ENCODE measurements at places on chromosomes 2 and 18.

DNA sequence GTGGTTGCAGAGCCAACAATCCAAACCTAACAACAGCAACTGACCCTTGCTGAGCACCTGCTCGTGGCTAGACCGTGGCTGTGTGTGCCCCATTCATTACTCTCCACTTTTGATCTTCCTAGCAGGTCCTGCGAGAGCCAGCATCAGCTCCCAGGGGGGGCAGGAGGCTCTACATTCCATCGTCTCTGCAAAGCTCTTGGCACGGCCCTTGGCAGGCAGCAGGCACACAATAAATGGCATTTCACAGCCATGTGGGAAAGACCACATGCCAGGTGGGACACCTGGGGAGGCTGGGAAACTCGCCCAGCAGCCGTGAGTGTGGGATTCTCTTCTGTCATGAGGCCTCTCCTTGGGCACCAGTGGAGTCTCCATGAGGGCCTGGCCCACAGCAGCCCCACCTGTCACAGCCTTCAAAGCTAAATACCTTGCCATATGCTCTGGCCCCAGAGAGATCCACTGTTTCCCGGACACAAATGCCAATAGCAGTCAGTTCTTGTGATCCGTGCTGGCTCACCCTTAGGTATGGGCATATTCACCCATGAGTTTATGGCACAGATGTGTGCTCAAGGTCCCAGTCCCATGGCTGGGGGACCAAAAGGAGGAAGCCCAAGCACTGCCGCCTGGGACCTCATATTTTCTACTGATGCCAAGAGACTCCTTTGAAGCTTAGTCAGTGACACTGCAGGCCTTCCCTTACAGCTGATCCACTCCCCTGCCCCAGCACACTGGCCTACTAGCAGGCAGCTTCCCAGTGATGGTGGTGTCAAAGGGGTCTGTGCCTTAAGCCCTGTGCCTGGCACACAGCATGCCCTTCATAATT lies 6.8 kb upstream of the TEX51 start:
- no peak for DNase-seq

DNA sequence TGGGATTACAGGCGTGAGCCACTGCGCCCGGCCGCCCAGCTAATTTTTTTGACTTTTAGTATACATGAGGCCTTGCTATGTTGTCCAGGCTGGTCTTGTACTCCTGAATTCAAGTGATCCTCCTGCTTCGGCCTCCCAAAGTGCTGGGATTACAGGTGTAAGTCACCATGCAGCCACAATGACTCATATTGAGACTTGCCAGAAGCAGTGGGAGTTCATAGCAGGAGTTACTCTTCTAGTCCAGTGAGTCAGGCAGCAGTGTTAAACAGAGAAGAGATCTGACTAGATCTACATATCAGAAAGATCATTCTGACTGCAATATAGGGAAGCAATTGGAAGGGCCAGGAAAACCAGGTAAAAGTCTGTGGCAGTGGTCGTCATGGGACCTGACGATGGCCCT lies 1.5 kb upstream of the FLACC1 start:
- DNase-seq: peak; percentile 9

- no peak for DNase-seq
These were observed 35.2 kb upstream of the TEX51 start for GRCh38 chr2:126863336-126864015.

GRCh38 chr2:106098081-106098480 lies 96.0 kb downstream of the UXS1 start:
- DNase-seq: no peak

GRCh38 chr2:25076749-25077148 lies 34.9 kb downstream of the EFR3B start:
- no peak for DNase-seq

DNA sequence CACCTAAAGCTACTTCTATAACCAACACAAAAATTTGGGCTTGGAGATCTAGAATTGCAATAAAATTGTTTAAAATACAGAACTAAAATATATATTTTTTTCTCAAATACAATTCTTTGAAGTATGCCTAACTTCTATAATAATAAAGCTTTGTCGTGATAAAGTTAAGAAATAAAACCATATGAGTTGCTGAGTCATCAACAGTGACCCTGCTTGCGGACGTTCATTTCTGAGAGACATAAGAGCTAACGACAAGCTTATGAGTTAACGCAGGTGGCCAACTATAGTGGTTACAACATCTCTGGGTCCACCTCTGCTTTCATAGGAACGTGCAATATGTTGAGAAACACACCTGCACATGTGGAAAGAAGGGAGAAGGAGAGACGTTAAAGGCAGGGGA lies 407.1 kb upstream of the SLC14A2 start:
- DNase-seq: no peak

GRCh38 chr2:214098811-214099210 lies 312.0 kb upstream of the VWC2L start:
- no peak for DNase-seq

Measured in stimulated activated CD8-positive, alpha-beta memory T cell treated with anti-CD3 and anti-CD28 coated beads, Interleukin-2, amount 100 ng/mL, for 48 hours (primary cell).